ENCODE measurements at places on chromosomes 4 and X.
A peak's percentile ranks its signal among the peaks of the same experiment; 100 is the strongest.

- no peak for DNase-seq
Measured at GRCh38 chr4:68152411-68152810, 22.7 kb upstream of the TMPRSS11F start.

GRCh38 chr4:55184600-55185523, 59.5 kb upstream of the KDR start:
- DNase-seq, result peak; percentile 29

GRCh38 chr4:185004562-185005218, 13.6 kb upstream of the HELT start:
- no peak for DNase-seq

GRCh38 chr4:185165605-185166063, 22.6 kb downstream of the SLC25A4 start:
- DNase-seq, result peak; percentile 60

GRCh38 chr4:19227701-19228100, 1024.0 kb upstream of the SLIT2 start:
- no peak for DNase-seq

Data from CD4-positive, alpha-beta T cell treated with Interleukin-12 subunit alpha and Interleukin-12 subunit beta, for 1 hour (primary cell).